Body of pancreas (tissue), 4 donors: ENCODE measurements at places on chromosomes 4 and X. TPM values are rescaled to one million over a fixed set of nuclear protein-coding genes. Genes with fewer than 3 reads are reported as not detected.

The PCDH7 gene
- 3.3 TPM for total RNA-seq

- DNase-seq: no peak
These were observed 132.1 kb upstream of the NEIL3 start for GRCh38 chr4:177177541-177178081.

GRCh38 chr4:84529169-84529751 is 30.2 kb upstream of the NKX6-1 start:
- DNase-seq: no peak

- DNase-seq: no peak
These were observed 41.4 kb upstream of the USP9X start for GRCh38 chrX:41043674-41044345.

GRCh38 chr4:142559986-142560385 is 286.1 kb downstream of the INPP4B start:
- no peak for DNase-seq

DNA sequence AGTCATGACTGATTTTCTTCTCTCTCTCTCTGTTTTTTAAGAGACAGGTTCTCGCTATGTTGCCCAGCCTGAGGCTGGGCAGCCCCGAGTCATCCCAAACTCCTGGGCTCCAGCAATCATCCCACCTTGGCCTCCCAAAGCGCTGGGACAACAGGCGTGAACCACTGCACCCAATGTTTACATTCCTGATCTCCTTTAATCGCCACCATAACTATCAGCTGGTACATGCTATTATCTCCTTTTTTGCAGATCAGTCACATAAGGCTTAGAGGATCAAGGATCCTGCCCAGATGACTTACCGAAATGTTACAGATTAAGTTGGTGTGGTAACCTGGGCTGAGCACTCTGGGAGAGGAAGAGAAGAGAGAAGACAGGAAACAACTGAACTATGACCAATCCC is 1.5 kb upstream of the USP46 start:
- DNase-seq: no peak

DNA sequence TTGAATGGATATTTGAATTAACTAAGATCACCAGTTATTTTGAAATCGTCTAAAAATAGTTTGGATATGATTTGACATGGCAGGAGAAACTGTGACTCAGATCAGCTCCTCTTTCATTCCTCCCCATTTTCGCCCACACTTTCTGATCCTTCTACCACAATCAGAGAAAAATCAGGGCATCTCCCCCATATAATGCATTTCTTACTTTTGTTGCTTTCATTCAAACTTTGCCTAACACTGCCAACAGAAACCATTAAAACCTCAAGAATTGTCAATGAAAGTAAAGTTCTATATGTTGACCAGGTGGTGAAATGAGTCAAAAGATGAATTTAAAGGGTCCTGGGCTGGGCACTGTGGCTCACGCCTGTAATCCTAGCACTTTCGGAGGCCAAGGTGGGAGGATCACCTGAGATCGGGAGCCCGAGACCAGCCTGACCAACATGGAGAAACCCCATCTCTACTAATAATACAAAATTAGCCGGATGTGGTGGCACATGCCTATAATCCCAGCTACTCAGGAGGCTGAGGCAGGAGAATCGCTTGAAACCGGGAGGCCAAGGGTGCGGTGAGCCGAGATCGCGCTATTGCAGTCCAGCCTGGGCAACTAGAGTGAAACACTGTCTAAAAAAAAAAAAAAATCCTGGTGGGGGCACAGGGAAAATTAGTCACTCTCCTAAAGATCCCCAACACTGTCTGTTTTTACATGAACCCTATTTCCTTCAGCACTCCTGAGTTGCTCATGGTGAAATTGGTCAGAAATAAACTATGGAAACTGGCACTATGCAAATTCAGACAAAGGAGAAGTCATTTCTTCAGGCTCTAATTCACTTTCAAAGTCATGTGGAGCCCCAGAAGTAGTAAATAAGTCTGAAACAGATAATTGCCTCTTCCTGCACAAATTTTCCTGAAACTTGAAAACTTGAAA is 122.8 kb upstream of the NOCT start:
- DNase-seq: no peak

DNA sequence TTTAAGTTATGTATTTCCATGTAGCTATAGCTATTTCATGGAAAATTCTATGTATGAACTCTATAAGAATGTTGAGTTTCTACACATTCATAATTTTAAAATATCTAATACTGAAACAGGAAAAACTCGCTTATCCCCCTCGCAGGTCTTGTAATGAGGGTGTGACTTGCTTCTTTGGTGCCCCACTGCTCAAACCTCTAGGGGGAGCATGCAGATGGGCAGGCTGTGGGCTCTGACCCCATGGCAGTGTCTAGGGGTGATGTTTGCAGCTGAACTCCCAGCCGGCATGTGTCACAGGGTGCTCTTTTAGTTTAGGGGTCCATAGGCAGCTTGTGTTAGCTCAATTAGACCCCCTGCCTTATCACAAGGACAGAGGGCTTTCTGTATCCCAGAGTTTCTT is 1825.7 kb upstream of the ADGRL3 start:
- no peak for DNase-seq
